Central memory CD8-positive, alpha-beta T cell (primary cell): ENCODE measurements at places on chromosomes 4 and X.

- DNase-seq, result no peak
- no peak overlapping the region for H3K27ac ChIP-seq
- no peak overlapping the region for H3K4me3 ChIP-seq
- no peaks in the 10 kb centered on the region for H3K36me3 ChIP-seq
These were observed 183.6 kb upstream of the DKK2 start for GRCh38 chr4:107219681-107220080.

GRCh38 chr4:169079942-169080827 is 70.1 kb upstream of the CBR4 start:
- H3K4me3 ChIP-seq, result peak overlapping the region; percentile 70
- no peak for DNase-seq
- H3K27me3 ChIP-seq, result peaks cover 11% of the 10 kb centered on the region
- H3K27ac ChIP-seq, result no peak overlapping the region
- H3K4me1 ChIP-seq, result peaks cover 6% of the 10 kb centered on the region

GRCh38 chrX:14630733-14631132 is 101.4 kb downstream of the GLRA2 start:
- no peaks in the 10 kb centered on the region for H3K27me3 ChIP-seq
- no peaks in the 10 kb centered on the region for H3K36me3 ChIP-seq
- DNase-seq, result no peak
- no peak overlapping the region for H3K4me3 ChIP-seq
- no peaks in the 10 kb centered on the region for H3K4me1 ChIP-seq
- no peak overlapping the region for H3K27ac ChIP-seq

- no peaks in the 10 kb centered on the region for H3K27me3 ChIP-seq
- H3K4me3 ChIP-seq, result no peak overlapping the region
- peak overlapping the region; percentile 41 for H3K27ac ChIP-seq
- peaks cover 50% of the 10 kb centered on the region for H3K4me1 ChIP-seq
These were observed 17.9 kb downstream of the UBE2K start for GRCh38 chr4:39715788-39716187.

- peaks cover 34% of the 10 kb centered on the region for H3K36me3 ChIP-seq
- H3K27me3 ChIP-seq, result no peaks in the 10 kb centered on the region
- peaks cover 73% of the 10 kb centered on the region for H3K4me1 ChIP-seq
- peak overlapping the region; percentile 72 for H3K4me3 ChIP-seq
These were observed 30.7 kb downstream of the MSN start for GRCh38 chrX:65697915-65698796.

DNA sequence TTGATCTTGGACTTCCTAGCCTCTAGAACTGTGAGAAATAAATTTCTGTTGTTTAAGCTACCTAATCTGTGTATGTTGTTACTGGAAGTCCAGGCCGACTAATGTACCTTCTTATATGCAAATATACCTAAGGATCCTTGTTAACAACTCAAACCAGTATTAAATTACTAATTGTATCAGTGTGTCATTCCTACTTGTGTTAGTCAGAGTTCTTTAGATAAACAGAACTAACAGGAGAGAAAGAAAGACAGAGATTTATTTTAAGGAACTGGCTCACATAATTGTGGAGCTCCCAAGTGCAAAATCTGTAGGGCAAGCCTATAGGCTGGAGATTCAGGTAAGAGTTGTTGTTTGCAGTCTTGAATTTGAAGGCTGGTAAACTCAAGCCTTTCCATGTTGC is 120.0 kb downstream of the ADGRL3 start:
- H3K27ac ChIP-seq, result no peak overlapping the region
- no peaks in the 10 kb centered on the region for H3K36me3 ChIP-seq
- no peak overlapping the region for H3K4me3 ChIP-seq
- no peaks in the 10 kb centered on the region for H3K4me1 ChIP-seq
- DNase-seq, result no peak
